ENCODE measurements at places on chromosomes 7 and 10.

- no peak for DNase-seq
Measured at GRCh38 chr7:17131060-17131345, 167.4 kb upstream of the AHR start.

- DNase-seq = no peak
Measured at GRCh38 chr7:18580950-18581349, 85.4 kb downstream of the HDAC9 start.

- no peak for DNase-seq
Measured at GRCh38 chr7:2025188-2025587, 207.6 kb downstream of the MAD1L1 start.

DNA sequence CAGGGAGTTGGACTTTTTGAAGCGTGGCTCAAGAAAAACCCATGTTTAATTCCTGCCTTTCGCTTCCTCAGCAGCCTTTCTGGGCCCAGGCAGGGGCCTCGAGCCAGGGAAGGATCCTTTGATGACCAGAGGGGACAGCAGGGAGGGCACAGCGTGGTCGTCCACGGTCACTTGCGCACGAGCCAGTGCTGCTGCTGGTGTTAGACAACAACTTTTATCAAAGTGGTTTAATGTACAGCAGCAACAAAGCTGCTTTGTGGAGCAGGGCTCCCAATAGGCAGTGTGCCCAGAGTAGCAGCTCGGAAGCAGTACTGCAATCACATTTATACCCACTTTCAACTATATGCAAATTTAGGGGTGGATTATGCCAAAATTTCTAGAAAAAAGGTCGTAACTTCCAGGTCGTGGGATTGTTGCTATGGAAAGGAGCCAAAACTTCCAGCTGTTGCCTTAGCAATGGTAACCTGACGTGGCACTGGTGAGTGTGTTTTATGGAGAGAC is 6.1 kb downstream of the GIMAP1 start:
- no peak for DNase-seq

DNA sequence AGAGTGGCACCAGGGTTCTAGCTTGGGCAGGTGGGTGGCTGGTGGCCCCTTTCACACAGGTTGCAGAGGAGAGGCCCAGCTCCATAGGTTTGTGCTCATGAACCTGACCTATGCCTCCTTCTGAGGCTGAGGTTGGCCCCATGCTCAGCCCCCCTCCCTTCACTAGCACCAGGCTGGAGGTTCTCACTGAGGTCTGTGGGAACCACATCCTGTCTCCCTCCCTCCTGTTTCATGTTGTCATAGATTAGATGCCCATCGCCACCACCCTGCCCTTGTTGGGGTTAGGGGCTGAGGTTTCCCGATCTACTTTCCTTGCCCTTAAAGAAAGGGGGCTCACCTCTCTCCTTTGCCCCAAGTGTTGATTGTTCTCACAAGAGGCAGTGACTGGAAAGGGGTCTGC is 14.7 kb downstream of the NEUROG3 start:
- DNase-seq = no peak

DNA sequence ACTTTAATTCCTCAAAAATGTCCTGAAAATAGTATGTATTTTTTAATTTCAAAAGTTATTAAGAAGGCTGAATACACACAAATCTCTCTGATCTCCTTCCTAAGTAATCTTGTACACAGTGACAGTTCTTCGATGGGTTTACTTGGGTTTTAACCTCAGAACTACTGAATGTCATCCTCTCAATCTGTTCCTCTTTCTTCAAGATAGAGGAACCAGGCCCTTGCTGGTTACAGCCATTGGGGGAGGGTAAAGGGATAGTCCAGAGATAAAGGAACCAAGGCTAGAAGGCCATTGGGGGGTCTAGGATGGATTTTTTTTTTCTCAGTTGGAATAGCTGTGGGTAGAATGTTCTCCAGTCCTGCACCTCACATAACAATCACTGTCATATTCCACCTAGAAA is 224.9 kb downstream of the SKIDA1 start:
- no peak for DNase-seq

GRCh38 chr10:131230641-131231322 is 80.7 kb downstream of the TCERG1L start:
- no peak for DNase-seq

GRCh38 chr10:76397181-76398042 is 966.0 kb downstream of the LRMDA start:
- no peak for DNase-seq

GRCh38 chr10:13994932-13995331 is 335.8 kb downstream of the FRMD4A start:
- DNase-seq = no peak

All from KG1 (cell line).